Spleen (tissue), 13 donors: ENCODE measurements at places on chromosomes 3 and 15. TPM values are rescaled to one million over a fixed set of nuclear protein-coding genes. Genes with fewer than 3 reads are reported as not detected.

GRCh38 chr15:99230867-99231266, 18.5 kb downstream of the TTC23 start:
- no peaks in the 10 kb centered on the region for H3K4me1 ChIP-seq
- H3K27me3 ChIP-seq = no peaks in the 10 kb centered on the region
- DNase-seq = no peak

GRCh38 chr15:89114990-89115389, 26.7 kb downstream of the ABHD2 start:
- no peak overlapping the region for H3K4me3 ChIP-seq
- no peak for DNase-seq
- no peak overlapping the region for H3K27ac ChIP-seq

- H3K27ac ChIP-seq = no peak overlapping the region
- no peaks in the 10 kb centered on the region for H3K27me3 ChIP-seq
- H3K4me1 ChIP-seq = peaks cover 47% of the 10 kb centered on the region
- DNase-seq = no peak
- H3K4me3 ChIP-seq = no peak overlapping the region
These were observed 49.8 kb downstream of the PPCDC start for GRCh38 chr15:75073197-75073596.

The KCNAB1 gene
- polyA plus RNA-seq = 0.85 TPM

- H3K27me3 ChIP-seq = no peaks in the 10 kb centered on the region
- no peak for DNase-seq
- no peaks in the 10 kb centered on the region for H3K36me3 ChIP-seq
- H3K4me1 ChIP-seq = no peaks in the 10 kb centered on the region
- H3K4me3 ChIP-seq = no peak overlapping the region
- H3K27ac ChIP-seq = no peak overlapping the region
These were observed 62.4 kb upstream of the STAC start for GRCh38 chr3:36317915-36318314.

- DNase-seq = no peak
- H3K36me3 ChIP-seq = no peaks in the 10 kb centered on the region
- H3K4me1 ChIP-seq = no peaks in the 10 kb centered on the region
- no peak overlapping the region for H3K4me3 ChIP-seq
- H3K27me3 ChIP-seq = peaks cover 7% of the 10 kb centered on the region
These were observed 26.0 kb downstream of the PLA2G4F start for GRCh38 chr15:42130246-42130986.

GRCh38 chr3:129673897-129674797, 67.7 kb upstream of the PLXND1 start:
- no peak overlapping the region for H3K4me3 ChIP-seq
- no peak overlapping the region for H3K27ac ChIP-seq
- peaks cover 14% of the 10 kb centered on the region for H3K36me3 ChIP-seq
- no peak for DNase-seq
